ENCODE measurements at places on chromosomes 2 and 18.

DNA sequence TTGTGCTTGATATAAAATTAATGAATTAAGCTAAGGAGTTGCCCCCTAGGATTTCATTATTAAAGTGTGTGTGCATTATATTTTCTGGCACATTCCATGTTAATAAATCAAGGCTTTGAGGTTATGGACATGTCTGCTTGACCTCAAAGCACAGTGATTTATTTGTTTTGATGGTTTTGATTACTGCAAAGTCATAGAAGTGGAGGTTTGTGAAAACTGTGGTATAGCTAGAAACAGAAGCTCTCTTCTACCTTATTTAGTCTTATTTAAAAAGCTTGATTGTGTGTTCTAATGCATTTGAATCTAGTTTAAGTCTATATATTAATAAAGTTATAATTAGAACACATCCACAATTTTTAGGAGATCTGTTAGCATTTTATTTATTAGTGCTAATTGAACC is 32.2 kb downstream of the DOK6 start:
- DNase-seq, result no peak

DNA sequence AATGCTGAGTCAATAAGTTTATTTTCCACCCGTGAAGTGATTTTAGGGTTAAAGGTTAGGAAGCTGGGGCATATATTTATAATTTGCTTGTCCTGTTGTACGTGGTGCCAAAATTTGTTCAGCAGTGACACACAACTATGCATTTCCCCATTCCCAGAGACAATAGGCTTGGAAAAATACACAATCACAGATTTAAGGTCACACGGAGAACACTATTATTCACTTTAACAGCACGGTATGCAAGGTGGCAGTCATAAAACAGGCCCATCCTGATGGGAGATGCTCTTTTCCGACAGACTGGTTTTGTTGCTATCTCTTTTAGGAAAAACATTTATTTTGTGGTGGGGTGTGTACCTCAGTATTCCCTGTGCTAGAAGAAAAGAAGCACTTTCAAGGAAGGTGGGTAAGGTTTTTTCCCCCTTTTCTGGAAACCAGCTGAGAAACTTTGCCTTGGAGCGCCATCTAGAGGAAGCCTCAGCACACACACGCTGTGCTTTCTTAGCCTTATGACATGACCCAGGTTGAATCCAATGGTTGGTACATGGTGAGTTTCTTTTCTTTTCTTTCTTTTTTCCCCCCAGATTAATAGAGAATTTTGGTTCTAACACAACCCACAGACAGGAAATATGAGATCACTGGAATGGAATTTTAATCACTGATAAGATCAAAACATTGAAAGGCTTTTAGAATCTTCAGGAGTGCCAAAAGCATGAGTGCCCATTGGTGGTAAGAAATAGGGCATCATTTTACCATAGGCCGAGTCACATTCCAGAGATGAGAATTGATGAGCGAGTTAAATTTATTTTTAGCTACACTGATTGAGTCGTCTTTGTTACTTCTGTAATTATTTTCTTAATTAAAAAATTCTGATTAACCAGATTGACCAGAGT is 332.1 kb downstream of the AGPS start:
- peak; percentile 89 for DNase-seq

GRCh38 chr18:57918601-57919000 is 115.5 kb upstream of the ATP8B1 start:
- DNase-seq, result no peak

DNA sequence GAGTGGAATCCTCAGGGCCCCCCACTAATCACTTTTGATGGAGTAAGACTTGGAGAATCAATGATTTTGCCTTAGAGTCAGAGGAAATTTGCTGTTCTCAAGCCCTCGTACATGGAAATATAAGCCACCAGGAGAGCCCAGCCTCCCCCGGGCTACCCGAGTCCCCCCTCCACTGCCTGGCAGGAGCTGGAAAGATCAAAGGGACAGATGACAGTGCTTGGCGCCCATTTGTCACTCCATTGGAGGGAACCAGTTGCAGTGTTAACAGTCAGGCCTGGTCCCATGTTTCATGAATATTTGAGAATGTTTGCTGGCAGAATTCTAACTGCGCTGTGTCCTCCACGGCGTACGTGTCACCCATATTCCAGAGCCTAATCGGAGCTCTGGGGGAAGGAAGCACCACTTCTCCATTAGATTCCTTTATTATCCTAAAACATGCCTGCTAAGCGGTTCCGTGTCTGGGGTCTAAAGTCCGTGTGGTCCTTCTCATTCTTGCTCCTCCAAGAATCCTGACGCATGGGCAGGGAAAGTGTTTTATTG is 202.4 kb downstream of the KLHL29 start:
- no peak for DNase-seq

GRCh38 chr2:241095594-241096290 is 6.3 kb downstream of the MTERF4 start:
- no peak for DNase-seq

GRCh38 chr2:235467588-235467987 is 26.3 kb upstream of the AGAP1 start:
- DNase-seq, result no peak

DNA sequence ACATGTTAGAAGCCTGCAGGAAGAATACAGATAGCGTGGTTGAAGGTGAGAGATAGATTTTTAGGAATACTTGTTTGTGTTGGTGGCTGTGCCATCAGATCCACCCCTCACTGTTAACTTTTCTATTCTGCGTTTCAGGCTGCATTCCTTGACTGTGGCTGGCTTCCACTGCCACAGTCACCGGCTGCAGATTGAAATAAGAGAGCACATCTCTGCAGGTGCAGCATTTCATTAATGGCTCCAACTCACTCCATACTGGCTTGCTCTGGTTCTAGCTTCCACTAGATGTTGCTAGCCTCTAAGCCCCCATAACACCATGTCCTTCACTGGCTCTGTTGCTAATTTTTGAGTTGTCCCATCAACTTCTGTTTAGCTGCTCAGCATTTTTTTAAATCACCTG is 286.5 kb downstream of the CPS1 start:
- DNase-seq, result no peak

DNA sequence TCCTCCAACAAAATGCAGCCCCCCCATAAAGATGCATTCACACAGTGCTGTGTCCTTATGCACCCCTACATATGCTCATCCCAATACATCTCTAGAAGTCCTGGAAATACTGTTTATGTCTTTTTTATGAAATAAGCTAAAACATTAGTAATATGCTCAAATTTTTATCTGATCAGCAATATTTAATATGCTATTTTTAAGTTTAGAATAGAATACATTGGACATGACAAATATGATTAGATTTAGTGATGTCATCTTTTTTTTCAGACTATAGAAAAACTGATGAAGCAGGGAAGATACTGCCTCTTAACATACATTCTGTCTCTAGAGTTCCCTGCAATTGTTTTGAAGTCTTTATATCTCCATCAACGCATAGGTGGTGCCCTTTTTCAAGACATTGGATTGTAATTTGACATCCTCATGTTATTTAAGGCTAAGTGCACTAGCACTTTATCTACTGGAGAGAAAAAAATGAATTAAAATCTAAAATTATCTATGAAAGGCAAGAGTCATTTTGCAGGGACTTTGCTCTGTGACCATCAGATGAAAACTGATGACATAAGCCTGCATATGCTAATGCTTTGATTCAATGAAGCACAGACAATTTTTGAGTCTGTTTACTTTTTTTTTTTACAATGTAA is 395.3 kb downstream of the LPIN1 start:
- DNase-seq, result no peak

- DNase-seq, result no peak
Observed at GRCh38 chr2:26615336-26615859, 25.8 kb downstream of the CIB4 start.

GRCh38 chr2:210318486-210318885 is 3.5 kb upstream of the MYL1 start:
- no peak for DNase-seq

GRCh38 chr2:176638167-176639015 is 369.1 kb downstream of the MTX2 start:
- peak; percentile 74 for DNase-seq

GRCh38 chr2:232349946-232350635 is 28.5 kb upstream of the ALPP start:
- DNase-seq, result no peak

GRCh38 chr2:13558368-13558767 is 841.6 kb downstream of the TRIB2 start:
- no peak for DNase-seq

GRCh38 chr18:67094123-67094522 is 422.4 kb downstream of the DSEL start:
- DNase-seq, result no peak

DNA sequence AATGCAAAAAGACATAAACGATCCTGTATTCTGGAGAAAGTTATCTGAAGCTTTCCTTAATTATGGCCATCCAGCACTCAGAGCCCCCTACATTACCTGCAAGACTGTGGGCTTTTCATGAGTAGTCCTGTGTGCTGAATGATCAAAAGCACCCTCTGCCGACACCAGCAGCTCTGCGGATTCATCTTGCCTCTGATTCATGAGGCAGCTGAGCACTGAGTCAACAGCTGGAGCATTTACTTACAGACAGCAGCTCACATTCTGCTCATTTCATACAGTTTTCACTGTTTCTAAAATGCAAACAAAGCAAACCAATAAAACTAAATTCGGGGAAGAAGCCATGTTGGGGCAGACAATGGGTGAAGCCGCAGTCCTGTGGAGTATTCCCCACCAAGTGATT is 886.5 kb downstream of the CNTNAP5 start:
- DNase-seq, result no peak

- no peak for DNase-seq
Observed at GRCh38 chr18:63700501-63700900, 2.3 kb upstream of the SERPINB11 start.

DNA sequence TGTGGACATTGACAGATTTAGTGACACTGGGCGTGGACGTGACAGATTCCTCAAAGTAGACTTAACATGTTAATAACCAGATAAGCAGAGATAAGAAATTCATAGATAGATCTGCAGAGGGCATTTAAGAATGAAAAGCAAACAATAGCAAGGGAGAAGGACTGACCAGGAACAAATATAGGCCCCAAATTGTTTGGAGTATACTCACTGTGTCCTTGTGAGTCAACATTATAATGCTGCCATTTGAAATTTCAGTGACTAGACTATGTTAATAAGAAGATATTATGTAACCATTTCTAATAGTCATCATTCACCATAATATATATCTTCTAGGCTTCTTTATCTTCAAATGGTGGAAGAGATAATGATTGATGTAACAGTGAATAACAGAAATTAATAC is 78.1 kb upstream of the SLC38A11 start:
- DNase-seq, result no peak

DNA sequence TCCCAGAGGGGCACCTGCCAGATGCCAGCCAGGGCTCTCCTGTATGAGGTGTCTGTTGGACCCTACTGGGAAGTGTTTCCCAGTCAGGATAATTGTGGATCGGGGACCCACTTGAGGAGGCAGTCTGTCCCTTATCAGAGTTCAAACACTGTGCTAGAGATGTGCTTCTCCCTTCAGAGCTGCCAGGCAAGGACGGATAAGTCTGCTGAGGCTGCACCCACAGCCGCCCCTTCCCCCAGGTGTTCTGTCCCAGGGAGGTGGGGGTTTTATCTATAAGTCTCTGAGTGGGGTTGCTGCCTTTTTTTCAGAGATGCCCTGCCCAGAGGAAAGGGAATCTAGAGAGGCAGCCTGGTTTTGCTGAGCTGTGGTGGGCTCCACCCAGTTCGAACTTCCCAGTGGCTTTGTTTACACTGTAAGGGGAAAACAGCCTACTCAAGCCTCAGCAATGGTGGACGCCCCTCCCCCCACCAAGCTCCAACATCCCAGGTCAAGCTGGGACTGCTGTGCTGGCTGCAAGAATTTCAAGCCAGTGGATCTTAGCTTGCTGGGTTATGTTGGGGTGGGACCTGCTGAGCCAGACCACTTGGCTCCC is 324.0 kb upstream of the SETBP1 start:
- no peak for DNase-seq

DNA sequence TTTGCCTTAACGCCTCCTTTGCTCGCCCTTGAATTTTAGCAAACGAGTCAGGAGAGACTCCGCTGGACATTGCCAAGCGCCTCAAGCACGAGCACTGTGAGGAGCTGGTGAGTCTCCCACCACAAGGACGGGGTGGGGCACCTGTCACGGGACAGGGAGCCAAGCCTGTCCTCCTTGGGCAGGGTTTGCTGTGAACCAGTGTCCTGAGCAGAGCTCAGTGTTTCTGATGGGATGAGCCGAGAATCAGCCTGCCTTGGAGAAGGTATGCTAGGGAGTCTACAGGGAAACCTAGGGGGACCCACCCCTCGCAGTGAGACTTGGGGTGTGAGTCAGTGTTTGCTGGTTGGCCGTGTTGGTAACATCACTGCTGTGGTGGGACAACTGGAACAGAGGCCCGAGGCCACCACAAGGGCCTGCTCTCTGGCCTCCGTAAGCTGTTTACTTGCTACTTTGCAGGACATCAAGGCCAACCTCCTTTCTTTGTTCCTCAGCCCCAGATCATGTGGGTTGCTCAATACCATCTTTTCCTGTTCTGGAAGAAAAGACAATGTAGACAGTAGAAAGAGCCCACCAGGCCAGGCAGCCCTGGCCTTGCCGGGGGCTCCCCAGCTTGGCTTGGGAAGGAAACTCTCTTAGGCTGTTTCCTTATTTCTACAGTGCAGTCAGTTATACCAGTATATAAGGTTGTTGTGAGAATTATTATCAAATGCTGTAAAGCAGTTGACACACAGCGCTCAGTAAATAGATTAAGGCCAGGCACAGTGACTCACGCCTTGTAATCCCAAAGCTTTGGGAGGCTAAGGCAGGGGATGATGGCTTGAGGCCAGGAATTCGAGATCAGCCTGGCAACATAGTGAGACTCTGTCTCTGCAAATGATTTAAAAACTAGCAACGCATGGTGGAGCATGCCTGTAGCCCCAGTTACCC is 42.4 kb downstream of the ITGB1BP1 start:
- DNase-seq, result peak; percentile 68

GRCh38 chr2:144493027-144493809 is 26.7 kb downstream of the ZEB2 start:
- no peak for DNase-seq

DNA sequence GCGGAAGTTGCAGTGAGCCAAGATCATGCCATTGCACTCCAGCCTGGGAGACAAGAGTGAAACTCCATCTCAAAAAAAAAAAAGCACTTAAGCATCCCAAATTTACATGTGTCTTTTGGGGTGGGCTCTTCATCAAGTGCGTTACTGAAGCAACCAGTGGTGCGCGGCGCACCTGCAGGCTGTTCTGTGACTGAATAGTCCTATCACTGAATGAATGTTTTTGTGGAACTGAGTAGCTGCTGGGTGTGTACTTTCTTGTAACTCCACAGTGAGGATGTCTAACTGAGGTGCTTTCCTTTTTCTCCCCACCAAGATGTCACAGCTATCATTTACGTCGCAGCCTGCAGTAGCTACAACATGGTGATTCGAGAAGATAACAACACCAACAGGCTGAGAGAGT is 17.0 kb downstream of the CHMP1B start:
- DNase-seq, result no peak

DNA sequence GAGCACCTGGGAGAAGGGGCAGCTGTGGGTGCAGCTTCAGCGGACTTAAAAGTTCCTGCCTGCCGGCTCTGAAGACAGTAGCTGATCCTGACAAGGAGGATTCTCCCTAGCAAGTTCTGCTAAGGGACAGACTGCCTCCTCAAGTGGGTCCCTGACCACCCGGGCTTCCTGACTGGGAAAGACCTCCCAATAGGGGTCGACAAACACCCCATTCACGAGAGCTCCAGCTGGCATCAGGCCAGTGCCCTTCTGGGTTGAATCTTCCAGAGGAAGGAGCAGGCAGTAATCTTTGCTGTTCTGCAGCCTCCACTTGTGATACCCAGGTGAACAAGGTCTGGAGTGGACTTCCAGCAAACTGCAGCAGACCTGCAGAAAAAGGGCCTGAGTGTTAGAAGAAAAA is 632.9 kb downstream of the CCDC85A start:
- no peak for DNase-seq
